Stimulated activated CD8-positive, alpha-beta memory T cell treated with anti-CD3 and anti-CD28 coated beads, Interleukin-4, amount 100 ng/mL, for 1 hour (primary cell): ENCODE measurements at places on chromosomes 2 and 18.

- DNase-seq, result no peak
Measured at GRCh38 chr2:239558661-239559060, 157.8 kb upstream of the HDAC4 start.

DNA sequence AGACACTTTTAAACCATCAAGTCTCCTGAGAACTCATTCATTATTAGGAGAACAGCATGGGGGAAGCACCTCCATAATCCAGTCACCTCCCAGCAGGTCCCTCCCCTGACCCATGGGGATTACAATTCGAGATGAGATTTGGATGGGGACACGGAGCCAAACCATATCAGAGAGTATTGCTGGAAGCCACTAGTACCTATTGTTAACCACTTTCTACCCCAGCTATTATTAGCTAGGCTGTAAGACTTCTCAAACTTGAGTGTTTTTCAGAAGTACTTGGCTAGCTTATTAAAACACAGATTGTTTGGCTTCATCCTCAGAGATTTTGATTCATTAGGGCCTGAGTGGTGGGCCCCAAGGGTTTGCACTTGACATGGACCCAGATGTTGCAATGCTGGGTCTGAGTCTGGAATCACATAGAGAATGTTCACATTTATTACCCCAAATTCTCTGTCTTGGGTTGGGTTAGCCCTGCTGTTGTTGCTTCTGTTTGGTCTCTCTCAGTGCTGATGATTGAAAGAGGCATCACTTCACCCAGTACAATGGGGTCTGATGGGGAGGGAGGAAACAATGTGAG is 506.9 kb downstream of the DPP10 start:
- DNase-seq, result no peak

DNA sequence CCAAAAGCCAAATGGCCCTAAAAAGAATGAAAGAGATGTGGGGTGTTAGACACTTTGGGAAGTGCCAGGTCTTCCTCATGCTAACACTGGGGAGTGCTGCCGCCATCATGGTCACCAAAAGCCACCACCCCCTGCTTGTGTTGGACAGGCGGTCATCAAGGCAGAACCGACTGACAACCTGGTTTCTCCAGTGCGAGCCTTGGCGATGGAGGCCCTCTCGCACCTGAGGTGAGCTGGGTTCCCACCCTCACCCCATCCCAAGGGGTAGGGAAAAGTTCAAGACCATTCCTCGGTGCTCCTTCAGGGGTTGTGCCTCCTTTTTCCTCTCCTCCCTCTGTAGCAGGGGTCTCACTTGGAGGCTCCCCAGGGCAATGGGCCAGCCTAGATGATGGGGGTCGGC is 33.6 kb downstream of the MROH2A start:
- DNase-seq, result no peak

DNA sequence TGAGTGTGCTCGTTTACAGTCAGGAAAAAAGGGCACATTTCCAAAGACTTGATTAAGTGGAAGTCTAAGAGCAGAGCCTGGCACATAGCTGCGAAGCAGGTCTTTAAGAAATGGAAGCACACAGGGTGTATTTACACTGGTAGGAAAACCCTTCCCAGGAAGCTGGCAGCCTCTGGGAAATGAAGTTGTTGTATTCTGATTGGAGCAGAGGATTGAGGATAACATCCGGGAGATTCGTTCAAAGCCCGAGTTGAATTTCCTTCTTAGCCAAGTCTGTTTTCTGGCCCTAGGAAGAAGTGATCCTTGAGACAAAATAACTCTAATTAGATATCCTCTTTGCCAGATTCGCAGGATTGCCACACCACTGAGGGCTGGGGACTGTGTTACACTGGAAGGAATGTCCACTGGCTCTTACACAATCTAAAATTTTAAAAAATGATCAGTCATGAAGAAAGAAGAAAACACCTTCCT is 75.9 kb downstream of the ITGB1BP1 start:
- no peak for DNase-seq

DNA sequence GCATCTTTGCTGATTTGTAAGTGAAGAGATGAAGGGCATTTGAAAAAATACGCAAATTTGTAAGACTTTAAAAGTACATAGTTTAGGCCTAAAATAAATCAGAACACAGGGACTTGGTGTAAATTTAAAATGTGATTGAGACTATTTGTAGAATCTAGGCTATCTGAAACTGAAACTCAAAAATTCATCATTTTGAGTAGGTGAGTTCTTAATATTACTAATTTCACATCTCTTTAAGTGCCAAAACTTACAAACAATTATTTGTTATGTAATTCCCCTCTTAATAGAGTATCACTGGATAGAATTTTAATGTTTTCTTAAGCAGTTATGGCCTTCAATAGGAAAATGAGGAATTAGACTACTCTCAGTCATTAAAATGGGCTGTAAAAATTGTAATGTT is 14.0 kb upstream of the HRH4 start:
- DNase-seq, result no peak

- no peak for DNase-seq
Measured at GRCh38 chr18:45359275-45360009, 255.8 kb upstream of the SLC14A2 start.

DNA sequence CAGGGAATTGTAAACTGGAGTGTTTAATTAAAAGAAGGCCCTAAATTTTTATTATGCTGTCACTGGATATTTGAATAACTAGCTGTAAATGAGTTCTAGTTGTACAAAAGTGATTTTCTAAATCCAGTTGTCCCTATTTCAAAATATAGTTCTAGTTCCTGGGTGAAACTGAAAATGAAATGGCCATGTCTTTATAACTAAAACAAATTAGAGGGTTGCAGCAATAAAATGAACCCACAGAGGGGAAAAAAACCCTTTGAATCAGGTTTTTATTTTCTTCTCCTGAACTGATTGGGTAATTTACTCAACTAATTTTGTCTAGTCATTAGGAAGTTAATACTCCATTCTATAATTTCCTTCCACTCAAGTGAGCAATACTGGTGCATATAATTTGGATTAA is 55.6 kb upstream of the MAP4K3 start:
- DNase-seq, result no peak

DNA sequence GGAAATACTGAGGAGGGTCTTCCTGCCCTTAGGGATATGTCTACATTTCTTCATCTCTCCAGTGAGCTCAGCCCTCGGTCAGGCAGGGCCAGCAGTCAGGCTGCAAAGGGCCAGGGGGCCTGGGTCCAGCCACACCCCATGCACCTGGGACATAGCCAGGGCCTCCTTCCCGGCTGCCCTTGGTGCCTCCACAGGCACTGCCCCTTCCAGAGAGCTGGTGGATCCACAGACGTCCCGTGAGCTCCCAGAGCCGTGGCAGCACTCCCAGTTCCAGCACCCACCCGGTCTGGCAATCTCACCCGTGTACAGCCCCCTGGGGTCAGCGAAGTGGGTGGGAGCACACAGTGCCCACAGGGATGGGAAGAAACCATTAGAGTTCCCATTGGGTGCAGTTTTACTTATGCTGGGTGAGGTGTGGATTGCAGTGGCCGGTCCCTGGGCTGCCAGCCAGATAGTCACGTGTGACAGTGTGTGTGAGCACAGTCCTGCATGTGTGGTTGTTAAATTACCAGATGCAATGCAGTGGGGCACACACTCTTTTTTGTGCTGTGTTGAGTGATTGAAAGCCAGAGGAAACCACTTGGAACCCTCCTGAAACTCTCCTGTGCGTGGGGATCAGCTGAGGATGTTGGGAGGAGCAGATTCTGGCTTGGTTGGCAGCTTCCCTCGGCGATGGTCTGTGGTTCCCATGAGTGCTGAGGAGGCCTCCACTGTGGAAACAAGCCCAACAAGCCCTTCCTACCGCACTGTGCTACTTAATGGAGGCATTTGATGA is 131.0 kb downstream of the SNTG2 start:
- DNase-seq, result no peak

GRCh38 chr18:50849419-50849821 is 29.5 kb upstream of the ME2 start:
- DNase-seq, result no peak

DNA sequence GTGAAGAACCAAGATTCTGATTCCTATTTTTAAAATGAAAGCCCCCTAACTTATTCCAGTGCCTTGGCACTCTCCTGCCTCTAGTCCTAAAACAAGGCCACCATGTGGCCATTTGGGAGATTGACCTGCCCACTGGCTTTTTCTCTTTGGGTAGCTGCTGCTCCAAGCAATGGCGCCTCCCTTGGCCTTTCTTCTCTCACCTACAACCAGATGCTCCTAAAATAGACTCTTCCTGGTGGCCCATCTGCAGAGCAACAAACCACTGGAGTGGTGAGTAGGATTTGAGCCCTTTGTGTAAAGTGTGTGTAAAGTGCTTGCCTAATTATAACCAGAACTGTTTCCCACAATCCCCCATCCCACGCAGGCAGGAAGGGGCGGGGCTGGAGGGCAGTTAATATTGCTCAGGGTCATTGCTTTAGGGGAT is 114.2 kb downstream of the FHOD3 start:
- no peak for DNase-seq

DNA sequence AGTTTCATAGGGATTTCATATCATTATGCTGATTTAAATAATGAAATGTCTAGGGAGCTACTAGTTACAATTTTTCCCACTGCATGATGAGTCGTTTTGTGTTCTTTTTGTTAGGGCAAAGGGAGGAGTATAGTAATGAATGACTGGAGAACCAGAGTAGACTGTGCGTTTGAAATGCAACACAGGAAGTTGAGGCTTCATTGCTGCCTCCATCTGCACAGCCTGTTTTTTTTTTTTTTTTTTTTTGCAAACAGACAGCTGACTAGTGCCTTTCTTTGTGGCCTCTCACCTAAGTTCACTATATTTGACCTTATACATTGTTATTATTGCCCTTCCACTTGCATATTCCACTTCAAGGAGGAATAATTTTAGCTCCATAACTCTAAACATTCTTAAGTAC is 286.7 kb upstream of the LRRTM1 start:
- no peak for DNase-seq

DNA sequence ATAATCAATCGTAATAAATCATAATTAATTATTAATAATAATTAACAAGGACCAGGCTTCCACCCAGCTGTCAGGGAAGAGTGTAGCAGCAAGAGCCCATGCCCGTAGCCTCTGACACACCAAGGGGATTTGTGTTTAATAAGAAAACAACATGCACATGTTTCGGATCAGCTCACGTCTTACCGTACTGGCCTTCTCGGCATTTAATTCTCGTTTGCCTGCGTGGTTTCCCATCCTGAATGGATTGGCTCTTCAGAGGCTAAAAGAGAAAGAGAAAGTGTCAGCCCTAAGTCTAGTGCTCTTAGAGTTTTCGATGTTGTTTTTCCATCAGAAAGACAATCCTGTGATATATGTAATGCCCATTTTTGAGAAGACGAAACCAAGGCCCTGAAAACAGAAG is 27.6 kb downstream of the MBP start:
- DNase-seq, result no peak

- DNase-seq, result no peak
Measured at GRCh38 chr2:18803141-18803939, 214.0 kb upstream of the NT5C1B start.

DNA sequence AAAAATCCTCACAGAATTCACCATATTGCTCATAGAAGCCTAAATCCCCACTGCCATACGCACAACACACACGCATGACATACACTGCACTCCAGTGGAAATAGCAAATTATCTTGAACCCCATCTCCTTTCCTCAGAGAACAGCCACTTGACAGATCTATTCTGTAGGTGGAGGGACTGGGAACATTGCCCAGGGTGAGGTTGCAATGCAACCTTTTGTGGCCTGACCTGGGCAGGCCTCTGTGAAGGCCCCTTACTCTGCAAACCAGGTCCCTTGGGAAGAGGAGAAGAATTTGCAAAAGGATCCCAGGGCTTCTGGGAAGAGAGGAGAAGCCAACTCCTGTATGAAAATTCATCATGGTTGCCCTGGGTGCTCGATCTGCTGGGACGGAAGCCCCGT is 51.9 kb downstream of the SDC1 start:
- DNase-seq, result no peak

GRCh38 chr2:182946958-182947369 is 80.5 kb upstream of the FRZB start:
- DNase-seq, result no peak

DNA sequence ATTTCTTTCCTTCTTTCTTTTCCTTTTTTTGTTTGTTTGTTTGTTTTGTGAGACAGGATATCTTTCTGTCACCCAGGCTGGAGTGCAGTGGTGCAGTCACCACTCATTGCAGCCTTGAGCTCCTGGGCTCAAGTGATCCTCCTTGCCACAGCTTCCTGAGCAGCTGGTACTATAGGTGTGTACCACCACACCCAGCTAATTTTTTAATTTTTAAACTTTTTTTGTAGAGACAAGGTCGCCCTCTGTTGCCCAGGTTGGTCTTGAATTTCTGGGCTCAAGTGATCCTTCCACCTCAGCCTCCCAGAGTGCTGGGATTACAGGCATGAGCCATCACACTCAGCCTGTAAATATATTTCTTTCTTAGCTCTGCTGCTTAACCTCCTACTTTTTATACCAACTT is 83.4 kb upstream of the CYP20A1 start:
- DNase-seq, result no peak

GRCh38 chr2:102050854-102051391 is 59.2 kb downstream of the IL1R2 start:
- no peak for DNase-seq

- no peak for DNase-seq
Measured at GRCh38 chr2:43191947-43192516, 34.4 kb downstream of the ZFP36L2 start.

DNA sequence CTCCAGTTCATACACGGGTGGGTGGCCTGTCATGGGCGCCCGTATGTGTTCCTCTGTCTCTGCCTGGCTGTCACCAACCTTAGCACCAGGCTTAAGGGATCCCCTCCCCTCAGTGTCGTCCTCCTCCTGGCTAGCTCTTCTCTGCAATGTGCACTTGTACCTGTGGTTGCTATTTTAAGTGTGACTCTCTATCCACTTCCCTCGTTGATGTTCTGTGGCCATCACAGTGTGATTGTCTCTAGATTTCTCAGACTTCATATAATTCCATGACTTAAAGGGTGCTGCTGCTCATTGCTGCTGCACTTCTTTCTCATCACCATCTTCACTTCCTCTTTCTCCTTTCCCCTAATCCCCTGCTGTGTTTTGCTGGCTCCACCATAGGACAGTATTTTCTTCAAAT is 143.4 kb downstream of the EML6 start:
- no peak for DNase-seq

DNA sequence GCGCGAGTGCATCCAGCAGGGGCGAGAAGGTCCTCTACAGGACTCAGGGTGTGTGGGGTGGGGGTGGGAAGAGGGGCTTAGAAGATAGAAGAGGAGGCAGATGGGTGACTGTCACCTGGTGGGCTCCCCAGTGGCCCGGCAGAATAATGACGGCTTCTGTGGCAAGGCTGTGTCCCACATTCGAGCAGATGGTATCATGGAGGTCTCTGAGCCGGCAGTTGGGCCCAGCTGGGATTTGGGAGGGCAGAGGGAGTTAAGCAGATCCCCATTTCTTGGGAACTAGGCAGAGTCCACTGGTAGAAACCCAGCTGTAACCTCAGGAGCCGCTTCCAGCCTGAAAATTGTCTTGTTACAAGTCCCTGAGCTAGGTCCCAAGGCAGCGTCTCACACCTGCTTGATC is 28.4 kb upstream of the DTNB start:
- no peak for DNase-seq

- DNase-seq, result no peak
Measured at GRCh38 chr2:154551649-154552048, 146.8 kb upstream of the KCNJ3 start.

GRCh38 chr2:12341920-12342319 is 374.8 kb upstream of the TRIB2 start:
- DNase-seq, result no peak
